IMR-90 (cell line): ENCODE measurements at places on chromosomes 4 and X.

- H3K4me3 ChIP-seq = no peak overlapping the region
- no peaks in the 10 kb centered on the region for H3K36me3 ChIP-seq
- 0 out of 2 replicates have a peak, but pooled peaks cover 2% of the 10 kb centered on the region for H3K4me1 ChIP-seq
- no peak overlapping the region for H3K27ac ChIP-seq
- no peak for DNase-seq
- no peaks in the 10 kb centered on the region; the same call in 1 of the 2 replicates for H3K27me3 ChIP-seq
These were observed 35.0 kb downstream of the LHFPL1 start for GRCh38 chrX:112644713-112645112.

DNA sequence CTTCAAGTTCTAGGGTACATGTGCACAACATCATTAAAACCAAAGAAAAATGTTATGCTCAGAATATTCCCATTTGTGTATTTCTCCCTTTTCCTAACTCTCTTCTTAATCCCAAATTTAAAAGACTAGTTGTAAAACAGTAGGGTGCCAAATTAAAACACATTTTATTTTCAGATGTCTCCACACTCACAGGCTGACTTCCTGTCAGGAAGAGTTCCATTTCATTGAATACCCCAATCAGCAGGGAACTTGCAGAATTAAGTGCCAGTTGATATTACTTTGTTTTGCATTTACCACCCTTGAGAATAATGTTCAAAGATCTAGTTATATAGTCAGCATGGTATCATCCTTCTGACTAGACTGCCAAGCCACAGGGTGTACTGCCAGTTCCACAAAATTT lies 207.9 kb downstream of the MAB21L2 start:
- H3K36me3 ChIP-seq = no peaks in the 10 kb centered on the region
- H3K4me1 ChIP-seq = no peaks in the 10 kb centered on the region
- no peak overlapping the region for H3K4me3 ChIP-seq
- H3K27ac ChIP-seq = no peak overlapping the region

- DNase-seq = no peak
- H3K36me3 ChIP-seq = no peaks in the 10 kb centered on the region
- H3K4me3 ChIP-seq = no peak overlapping the region
- no peaks in the 10 kb centered on the region for H3K4me1 ChIP-seq
- no peak overlapping the region for H3K27ac ChIP-seq
These were observed 33.4 kb upstream of the RASGEF1B start for GRCh38 chr4:81505004-81505598.

- H3K4me3 ChIP-seq = no peak overlapping the region
- peaks cover 3% of the 10 kb centered on the region; the same call in 1 of the 2 replicates for H3K4me1 ChIP-seq
- DNase-seq = no peak
- H3K36me3 ChIP-seq = no peaks in the 10 kb centered on the region
- no peak overlapping the region for H3K27ac ChIP-seq
These were observed 172.7 kb upstream of the USP9X start for GRCh38 chrX:40912576-40912975.

DNA sequence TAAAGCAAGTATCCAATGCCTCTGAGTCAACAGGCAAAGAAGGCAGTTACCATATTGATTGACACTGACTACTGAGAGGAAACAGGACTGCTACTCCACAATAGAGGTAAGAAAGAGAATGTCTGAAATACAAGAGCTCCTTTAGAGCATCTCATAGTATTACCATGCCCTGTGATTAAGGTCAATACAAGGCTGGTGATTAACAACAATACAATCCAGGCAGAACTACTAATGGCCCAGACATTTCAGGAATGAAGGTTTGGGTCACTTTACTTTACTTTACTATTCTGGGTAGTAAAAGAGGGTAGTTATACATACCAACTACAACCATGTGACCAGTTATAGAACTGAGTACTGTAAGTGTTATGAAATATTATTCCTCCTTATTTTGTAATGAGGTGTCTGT lies 44.5 kb downstream of the BRWD3 start:
- H3K36me3 ChIP-seq = no peaks in the 10 kb centered on the region
- H3K4me1 ChIP-seq = no peaks in the 10 kb centered on the region
- no peak overlapping the region for H3K4me3 ChIP-seq
- H3K27ac ChIP-seq = peak overlapping the region; percentile 23; the same call in 1 of the 2 replicates
- DNase-seq = peak; percentile 77

- peaks cover 5% of the 10 kb centered on the region; the same call in 1 of the 2 replicates for H3K27me3 ChIP-seq
- no peak overlapping the region for H3K27ac ChIP-seq
- no peak overlapping the region for H3K4me3 ChIP-seq
- no peaks in the 10 kb centered on the region for H3K4me1 ChIP-seq
These were observed 56.1 kb downstream of the SLC9A6 start for GRCh38 chrX:136041254-136041812.

DNA sequence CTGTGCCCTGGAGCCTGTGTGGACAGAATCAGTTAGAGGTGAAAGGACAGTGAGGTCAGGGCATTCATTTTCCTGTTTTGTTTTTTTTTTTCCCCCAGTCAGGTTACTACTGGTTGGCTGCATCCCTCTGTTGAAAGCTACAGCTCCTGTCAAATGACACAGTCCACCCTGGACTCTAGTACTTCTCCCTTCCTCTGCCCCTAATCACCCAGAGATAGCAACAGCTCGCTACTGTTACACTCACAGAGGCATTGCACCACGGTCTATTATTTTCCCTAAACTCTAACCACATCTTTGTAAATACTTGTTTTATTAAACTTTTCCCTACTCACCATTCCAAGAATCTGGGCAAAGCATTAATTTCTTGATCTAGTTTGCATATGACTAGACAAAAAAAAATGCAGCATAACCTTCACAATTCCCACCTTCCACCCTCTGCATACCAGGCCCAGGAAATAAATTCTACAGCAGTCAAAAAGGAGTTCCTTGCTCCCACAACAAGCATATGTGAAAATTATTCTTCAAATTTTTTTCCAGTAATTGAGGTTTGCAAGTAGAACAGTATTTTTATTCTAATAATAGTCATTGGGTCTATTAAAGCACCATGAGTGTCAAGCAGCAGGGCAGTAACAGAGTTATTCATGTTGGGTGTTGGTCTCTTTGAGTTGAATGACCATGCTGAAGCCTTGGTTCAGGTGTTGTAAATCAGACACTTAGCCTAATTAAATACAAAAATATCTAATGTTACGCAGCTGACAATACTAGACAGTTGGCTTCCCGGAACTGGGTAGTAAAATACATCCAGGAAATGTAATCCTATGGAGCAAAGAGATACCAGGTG lies 329.2 kb downstream of the INPP4B start:
- no peaks in the 10 kb centered on the region for H3K36me3 ChIP-seq
- H3K27me3 ChIP-seq = no peaks in the 10 kb centered on the region
- H3K4me3 ChIP-seq = no peak overlapping the region
- DNase-seq = peak; percentile 45

DNA sequence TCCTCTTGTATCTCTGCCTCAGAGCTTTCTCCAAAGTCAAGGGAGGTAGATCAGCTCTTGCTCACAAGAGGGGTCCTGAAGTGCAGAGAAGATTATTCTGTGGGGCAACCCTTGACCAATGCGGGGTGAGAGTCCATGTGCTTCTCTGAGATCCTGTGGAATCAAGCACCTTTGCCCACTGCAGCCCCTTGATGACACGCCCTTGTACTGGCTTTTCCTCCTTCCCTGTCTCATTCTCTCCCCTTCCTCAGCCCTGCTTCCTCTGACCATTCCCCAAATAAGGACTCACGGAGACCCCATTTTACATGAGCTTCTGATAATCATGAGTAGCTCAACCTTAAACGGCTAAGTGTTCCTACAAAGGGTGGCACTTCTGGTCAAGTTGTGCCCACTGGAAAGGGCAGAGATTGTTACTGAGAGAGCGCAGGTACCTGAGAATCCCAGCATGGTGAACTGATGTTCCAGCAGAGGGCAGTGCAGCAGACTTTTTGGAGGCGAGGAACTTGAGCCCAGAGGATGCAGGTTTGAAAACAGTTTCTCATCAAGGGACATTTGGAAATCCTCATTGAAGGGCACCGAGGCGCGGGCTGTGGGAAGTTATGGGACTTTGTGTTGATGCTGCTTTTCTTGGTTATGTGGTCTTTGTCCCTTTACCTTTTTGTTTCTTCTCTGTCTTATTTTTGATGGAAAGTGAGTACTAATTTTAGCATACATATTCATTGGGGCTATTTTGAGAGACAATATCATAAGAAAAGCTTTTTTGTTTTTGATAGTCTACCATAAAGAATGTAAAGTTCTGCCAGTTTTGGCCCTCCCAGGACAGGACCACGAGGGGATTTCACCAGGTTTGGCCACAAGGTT lies 201.3 kb downstream of the RBM46 start:
- H3K27ac ChIP-seq = no peak overlapping the region
- DNase-seq = peak; percentile 48
- no peaks in the 10 kb centered on the region for H3K4me1 ChIP-seq
- H3K4me3 ChIP-seq = no peak overlapping the region

GRCh38 chr4:169116270-169116901 lies 106.3 kb upstream of the CBR4 start:
- peak; percentile 63 for DNase-seq
- no peak overlapping the region for H3K4me3 ChIP-seq
- no peaks in the 10 kb centered on the region for H3K27me3 ChIP-seq
- H3K27ac ChIP-seq = peak overlapping the region; percentile 71

GRCh38 chr4:182831376-182831775 lies 85.8 kb downstream of the DCTD start:
- no peak overlapping the region for H3K4me3 ChIP-seq
- DNase-seq = no peak
- no peaks in the 10 kb centered on the region for H3K4me1 ChIP-seq
- no peaks in the 10 kb centered on the region for H3K36me3 ChIP-seq
- H3K27ac ChIP-seq = no peak overlapping the region

GRCh38 chr4:154466336-154466735 lies 25.3 kb downstream of the DCHS2 start:
- H3K27ac ChIP-seq = no peak overlapping the region
- H3K27me3 ChIP-seq = no peaks in the 10 kb centered on the region
- no peaks in the 10 kb centered on the region for H3K36me3 ChIP-seq
- H3K4me1 ChIP-seq = no peaks in the 10 kb centered on the region
- no peak overlapping the region for H3K4me3 ChIP-seq

DNA sequence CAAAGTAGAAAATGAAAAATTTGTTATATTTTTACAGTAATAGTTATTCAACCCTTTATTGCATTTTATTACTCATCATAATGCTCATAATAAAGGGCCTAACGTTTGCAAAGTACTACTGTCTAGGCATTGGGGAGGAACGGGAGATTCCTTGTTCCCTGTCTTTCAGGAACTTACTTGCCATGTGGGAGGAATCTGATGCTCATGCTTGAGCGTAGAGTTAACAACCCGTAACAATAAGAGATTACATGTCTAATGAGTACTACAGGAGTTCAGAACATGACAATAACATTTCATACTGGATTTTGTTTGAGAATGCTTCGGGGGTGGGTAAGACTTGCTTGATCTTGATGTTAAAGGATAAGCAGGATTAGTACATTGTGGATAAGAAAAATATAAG lies 2.9 kb downstream of the CCSER1 start:
- no peak overlapping the region for H3K4me3 ChIP-seq
- H3K27ac ChIP-seq = no peak overlapping the region
- peaks cover 8% of the 10 kb centered on the region; the same call in 1 of the 2 replicates for H3K27me3 ChIP-seq
- no peaks in the 10 kb centered on the region for H3K36me3 ChIP-seq
